Stimulated activated CD8-positive, alpha-beta memory T cell treated with anti-CD3 and anti-CD28 coated beads, Interleukin-2, amount 100 ng/mL, for 48 hours (primary cell): ENCODE measurements at places on chromosomes 1 and 21.

DNA sequence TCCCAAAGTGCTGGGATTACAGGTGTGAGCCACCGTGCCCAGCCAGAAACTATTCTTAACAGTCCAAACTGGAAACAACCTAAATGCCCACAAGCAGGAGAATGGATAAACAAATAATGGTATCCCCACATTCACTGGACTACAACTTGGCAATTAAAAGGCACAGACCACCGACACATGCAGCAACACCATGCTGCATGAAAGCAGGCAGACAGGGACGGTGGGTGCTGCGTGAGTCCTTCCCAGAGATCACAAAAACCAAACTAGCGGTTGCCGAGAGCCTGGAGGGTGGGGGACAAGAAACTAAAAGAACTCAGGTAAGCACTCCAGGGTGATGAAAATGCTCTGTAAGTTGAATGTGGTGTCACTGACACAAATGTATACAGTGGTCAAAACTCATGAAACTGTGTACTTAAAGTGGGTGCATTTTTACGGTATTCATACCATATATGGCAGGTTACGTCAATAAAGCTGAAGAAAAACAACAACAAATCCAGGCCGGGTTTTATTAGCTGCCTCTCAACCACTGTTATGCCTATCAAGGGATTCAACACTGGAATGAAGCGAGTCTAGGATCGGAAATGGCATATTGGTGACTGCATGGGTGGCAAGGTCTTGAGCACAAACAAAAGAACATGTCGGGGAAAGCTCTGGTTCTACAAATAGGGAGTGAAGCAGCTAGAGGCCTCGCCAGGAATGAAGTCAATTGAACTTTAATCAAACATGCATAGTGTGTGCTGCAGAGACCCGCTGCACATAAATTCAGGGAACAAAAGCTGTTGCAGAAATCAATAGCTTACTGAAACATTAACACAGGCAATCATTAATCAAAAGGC is 52.4 kb downstream of the SLC45A1 start:
- no peak for DNase-seq

DNA sequence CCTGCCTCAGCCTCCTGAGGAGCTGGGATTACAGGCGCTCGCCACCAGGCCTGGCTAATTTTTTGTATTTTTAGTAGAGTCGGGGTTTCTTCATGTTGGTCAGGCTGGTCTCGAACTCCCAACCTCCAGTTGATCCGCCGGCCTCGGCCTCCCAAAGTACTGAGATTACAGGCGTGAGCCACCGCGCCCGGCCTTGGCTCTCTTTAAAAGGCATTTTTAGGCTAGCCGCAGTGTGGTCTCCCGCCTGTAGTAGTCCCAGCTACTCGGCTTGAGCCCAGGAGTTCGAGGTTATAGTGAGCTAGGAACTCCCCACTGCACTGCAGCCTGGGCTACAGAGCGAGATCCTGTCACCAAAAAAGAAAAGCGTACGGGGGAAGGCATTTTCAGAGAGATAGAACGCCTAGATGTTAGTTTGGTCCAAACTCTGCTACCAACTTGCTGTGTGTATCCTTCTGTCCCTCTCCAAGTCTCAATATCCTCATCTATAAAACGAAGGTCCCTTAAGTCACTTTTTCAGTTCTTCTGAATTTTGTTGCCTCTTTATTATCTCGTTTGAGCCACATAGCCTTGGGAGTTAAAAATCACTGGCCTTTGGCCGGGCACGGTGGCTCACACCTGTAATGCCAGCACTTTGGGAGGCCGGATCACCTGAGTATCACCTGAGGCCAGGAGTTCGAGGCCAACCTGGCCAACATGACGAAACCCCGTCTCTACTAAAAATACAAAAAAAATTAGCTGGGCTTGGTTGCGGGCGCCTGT is 734 bp downstream of the MED18 start:
- DNase-seq = peak; percentile 25

DNA sequence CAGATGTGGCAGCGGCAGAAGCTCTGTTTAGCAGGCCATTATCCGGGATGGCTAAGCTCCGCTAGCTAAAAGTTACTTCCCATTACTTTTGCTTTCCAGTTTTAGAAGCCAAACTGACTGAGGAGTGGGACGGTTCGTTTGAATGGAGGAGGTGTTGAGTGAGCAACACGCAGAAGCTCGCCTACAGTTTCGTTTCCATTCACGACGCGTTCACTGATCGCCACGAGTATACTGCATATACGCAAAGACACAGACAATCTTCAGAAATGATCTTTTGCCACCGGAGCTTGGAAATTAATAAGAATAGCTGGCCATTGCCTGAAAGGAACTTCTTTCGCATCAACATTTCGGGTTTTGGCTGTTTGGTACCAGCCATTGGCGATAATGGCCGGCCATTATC is 14.6 kb downstream of the SON start:
- DNase-seq = no peak

- no peak for DNase-seq
Observed at GRCh38 chr1:27990920-27991537, 31.3 kb downstream of the XKR8 start.

- no peak for DNase-seq
Observed at GRCh38 chr1:101323535-101323934, 86.7 kb downstream of the S1PR1 start.

DNA sequence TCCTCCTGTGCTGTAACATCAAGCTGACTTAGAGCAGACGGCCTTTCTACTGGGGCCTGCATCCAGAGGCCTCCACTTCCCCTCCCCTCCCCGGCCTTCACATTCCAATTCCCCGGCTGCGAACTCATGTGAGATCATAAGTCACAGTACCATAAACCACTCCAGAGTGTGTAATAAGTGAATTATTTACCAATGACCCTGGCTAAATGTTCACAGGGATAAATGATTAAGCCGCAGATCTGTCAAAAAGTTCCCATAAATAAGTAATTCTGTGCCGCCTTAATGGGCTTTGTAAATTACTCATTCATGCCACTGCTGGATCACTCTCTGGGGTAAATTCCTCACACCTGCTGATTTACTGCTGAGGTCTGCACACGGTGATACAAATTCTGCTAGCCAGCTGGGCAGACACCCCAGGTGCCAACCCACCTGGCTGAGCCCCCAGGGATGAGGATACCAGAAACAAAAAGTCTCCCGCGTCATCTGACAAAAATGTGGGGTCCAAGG is 27.4 kb upstream of the KIRREL1 start:
- no peak for DNase-seq

GRCh38 chr1:78676993-78677392 is 27.4 kb downstream of the IFI44 start:
- no peak for DNase-seq

- DNase-seq = no peak
Observed at GRCh38 chr1:223358826-223359225, 5.2 kb downstream of the SUSD4 start.

GRCh38 chr1:39895731-39896480 is 5.8 kb downstream of the MYCL start:
- no peak for DNase-seq

DNA sequence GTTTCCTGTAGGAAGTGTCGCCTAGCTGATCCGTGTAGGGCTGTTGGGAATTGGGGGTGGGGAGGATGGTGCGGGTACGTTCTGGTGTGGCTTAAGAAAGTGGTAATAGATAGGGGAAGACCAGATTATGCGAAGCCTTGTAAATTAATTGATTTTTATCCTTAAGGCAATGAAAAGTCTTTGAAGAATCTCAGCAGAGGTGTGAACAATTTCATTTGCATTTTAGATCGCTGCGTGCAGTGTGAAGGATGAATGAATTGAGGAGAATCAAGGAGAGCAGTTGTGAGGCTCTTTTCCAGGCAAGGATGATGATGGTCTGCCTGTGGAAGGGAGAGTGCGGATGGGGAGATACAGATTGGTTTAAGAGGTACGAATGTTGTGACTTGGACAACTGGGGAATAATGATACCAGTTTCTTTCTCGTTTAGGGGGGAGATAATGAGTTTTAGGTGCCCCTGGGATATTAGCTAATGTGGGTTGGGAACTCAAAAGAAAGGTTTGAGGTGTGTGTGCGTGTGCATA is 813 bp upstream of the DEDD start:
- DNase-seq = no peak

DNA sequence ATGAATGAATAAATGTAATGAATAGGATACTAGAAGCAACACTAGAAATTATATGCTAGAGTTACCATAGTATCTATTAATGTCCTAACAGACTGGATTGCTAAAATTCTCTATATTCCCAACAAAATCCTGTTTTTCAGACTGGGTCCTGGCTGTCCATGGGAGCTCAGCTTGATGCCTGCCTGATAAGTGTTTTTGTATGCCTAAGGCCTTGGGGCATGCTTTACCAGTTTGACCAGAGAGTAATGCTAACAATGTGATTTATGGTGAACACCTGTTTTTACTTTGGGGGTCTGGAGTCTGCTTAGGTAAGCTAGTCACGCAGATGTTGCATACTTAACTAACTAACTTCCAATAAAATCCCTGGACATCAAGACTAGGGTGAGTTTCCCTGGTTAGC is 318.8 kb upstream of the DEPDC1 start:
- no peak for DNase-seq

- DNase-seq = no peak
Observed at GRCh38 chr1:38076455-38076854, 29.9 kb upstream of the POU3F1 start.

- DNase-seq = no peak
Observed at GRCh38 chr1:92748138-92748537, 36.8 kb downstream of the EVI5 start.

DNA sequence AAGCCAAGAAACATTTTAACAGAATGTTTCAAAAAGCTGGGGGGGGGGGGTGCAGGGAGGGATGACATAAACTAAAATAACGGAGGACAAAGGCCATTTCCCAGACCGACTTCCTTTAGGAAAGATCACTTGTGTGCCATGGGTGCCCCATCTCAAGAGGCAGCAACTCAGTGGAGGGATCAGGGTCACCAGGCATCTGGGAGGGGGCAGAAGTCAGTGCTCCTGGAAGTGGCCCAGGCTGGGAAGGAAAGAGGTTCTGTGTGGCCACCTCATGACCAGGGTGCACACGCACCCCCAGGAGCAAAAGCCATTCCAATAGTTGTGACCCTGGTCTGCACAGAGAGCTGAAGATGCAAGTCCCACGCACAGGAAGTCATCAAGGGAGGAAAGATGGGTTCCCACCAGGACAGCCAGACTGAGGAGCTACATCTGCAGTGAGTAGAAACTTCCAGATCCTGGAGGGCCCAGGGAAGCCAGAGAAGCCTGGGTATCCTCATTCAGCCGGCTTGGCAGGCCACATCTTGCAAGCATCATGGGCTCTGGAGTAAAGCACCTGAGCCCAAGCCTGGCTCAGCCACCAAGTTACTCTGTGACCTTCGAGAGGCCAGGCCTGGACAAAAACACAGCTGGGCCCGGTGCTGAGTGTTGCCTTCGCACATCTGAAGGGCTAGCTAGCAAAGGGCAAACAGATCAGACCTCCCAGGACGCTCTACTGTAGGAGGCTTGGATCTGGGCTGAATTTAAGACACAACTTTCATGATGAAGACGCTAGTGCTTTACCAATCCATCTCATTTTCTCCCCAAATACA is 36.0 kb downstream of the NPHP4 start:
- no peak for DNase-seq
